ENCODE measurements at places on chromosomes 1 and 21.

DNA sequence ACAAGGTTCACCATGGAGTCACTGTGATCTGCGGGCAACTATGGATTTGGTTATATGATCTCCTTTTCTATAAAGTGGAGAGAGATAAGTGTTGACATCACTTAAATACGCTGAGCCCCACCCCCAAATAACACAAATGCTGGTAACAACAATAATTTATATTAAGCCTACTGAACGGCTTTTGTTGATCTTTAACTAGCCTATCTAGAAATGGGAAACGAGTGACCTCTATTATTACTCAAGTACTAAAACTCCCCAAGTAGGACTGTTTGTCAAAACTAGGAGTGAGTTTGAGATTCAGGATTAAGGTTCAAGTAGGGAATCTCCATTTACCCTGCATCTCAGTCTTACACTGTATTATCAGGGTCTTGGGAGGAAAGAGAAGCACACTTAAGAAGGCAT, 52.2 kb downstream of the MAP3K7CL start:
- DNase-seq = no peak

GRCh38 chr1:5836776-5837440, 155.3 kb downstream of the NPHP4 start:
- DNase-seq = no peak

DNA sequence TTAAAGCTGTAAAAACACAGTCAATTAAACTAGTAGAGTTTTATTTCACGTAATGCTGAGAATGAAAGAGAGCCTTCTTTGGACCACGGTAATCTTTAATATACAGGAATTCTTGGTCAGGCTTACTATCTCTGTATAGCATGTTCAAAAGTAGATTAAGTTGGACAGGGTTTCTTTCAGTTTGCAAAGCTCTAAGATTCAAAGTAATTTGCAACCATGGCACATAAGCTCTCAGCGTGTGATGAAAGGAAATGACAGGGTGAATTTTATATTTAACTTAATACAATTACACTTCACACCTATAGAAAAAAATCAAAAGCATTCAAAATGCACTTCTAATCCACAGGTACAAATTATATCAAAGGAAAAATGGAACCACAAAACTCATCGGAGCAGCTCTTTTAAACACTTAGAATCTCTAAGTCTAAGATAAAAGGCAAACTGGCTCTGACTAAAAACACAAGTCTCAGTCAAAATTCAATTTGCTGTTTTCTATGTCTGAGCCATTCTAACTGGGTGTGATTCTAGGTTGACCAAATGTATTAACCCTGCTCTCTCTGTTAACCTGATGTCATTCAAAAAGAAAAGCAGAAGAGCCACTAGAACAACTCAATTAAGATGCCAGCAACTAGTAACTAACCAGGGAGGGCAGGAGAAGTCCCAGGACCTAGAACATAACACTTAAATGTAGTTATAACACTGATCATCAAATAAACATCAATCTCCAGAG, 147.7 kb downstream of the RERE start:
- no peak for DNase-seq

DNA sequence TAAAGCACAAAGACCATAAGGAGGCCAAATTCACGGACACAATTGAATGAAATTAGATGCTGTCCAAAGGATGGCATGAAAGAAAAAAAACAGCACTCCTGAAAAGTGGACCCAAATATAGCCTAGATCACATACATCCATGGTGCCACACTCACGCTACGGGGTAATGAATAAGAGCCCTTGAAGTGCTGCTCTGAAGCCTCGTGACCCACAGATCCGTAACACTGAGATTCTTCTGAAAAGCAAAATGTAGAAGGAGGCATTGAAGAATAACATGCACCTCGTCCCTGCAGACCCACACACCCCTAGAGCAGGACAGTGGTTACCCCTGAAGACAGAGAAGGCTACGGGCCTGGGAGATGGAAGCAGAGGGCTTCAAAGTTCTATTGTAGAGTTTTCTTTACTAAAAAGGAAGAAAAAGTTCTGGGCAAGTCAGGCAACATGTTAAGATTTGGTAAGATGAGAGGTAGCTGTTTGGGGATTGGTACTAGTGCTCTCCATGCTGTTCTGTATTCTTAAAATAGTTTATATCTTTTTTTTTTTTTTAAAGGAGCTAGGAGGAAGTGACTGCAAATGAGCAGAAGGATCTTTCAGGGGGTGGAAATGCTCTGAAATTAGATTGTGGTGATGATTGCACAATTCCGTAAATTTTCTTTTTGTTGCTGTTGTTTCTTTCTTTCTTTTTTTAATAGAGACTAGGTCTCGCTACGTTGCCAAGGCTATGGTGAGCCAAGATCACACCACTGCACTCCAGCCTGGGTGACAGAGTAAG, 4.1 kb upstream of the ITGB2 start:
- no peak for DNase-seq

DNA sequence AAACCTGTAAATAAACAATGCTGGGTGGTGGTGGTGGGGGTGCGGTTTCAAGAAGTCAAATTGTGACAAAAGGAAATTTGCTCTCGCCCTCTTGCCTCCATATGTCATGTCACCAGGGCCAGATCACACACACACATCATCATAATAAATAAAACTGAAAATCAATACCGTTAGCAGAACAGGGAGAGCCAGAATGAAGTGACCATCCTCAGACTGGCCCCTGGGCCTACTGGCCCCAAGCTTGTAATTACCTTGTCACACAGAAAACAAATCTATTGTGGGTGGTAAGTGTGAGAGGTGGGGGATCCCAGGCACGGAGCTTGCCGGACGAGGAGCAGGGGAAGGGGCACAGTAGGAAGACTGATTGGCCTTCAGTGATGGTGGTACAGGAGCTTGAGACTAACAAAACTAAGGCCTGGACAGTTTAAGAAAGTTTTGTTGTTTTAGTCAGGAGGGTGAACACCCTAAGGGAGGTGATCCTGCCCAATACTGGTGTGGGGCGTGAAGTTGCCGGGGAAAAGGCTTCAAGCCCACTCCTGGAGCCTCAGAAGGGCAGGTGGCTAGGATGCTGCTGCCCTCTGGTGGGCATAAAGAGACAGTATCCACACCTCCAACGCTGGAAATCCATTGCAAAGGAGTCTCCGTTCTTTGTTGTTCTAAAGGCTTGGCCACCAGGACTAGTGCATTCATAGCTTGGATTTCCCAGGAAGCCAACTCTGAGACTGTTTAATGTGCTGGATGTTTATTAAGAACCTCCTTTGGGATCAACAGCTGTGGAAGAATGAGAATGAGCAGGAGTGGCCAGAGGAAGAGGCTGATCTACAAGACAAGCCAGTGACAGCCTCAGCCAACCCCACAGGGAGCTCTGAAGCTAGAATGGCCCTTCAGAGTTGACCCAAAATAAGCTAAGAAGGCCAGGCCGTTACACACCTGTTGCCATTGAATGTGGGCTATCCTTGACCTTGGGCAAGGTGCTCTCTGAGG, 8.1 kb upstream of the C1orf216 start:
- peak; percentile 51 for DNase-seq

- DNase-seq = no peak
Observed at GRCh38 chr1:51328926-51329325, 1.4 kb downstream of the TTC39A start.

- DNase-seq = no peak
Observed at GRCh38 chr21:35812679-35813078, 247.6 kb downstream of the SETD4 start.

GRCh38 chr21:32991361-32991760, 34.4 kb upstream of the OLIG2 start:
- no peak for DNase-seq

GRCh38 chr1:28882009-28882628, 32.2 kb upstream of the EPB41 start:
- DNase-seq = peak; percentile 86

DNA sequence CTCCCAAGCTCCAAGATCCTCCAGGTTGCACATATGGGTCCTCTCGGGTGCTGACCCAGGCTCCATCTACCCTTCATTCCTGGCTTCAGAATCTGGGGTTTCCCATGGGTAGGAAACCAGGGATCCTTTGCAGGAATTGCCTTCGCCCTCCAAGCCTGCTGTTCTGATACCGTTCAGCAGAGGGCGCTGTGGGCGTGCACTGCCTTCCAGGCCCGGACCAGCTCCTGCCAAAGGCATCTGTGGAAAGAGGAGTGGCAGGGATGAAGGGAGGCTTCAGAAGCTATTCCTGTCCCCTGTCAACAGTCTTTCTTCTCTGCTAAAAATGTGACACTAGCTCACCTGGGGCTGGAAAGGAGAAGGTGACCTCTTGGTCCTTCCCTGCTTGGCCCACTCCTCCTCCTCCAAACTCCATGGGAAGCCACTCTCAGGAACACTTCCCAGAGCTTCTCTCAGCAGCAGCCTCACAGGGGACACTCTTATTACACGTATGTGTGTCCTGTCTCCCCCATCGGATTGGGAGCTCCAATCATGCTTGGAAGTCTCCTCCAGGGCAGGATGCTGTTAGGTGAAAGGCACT, 71.2 kb downstream of the VWA5B1 start:
- peak; percentile 83 for DNase-seq

- DNase-seq = no peak
Observed at GRCh38 chr1:231934797-231935196, 308.2 kb downstream of the DISC1 start.

- no peak for DNase-seq
Observed at GRCh38 chr1:2787163-2787911, 14.2 kb downstream of the TTC34 start.

DNA sequence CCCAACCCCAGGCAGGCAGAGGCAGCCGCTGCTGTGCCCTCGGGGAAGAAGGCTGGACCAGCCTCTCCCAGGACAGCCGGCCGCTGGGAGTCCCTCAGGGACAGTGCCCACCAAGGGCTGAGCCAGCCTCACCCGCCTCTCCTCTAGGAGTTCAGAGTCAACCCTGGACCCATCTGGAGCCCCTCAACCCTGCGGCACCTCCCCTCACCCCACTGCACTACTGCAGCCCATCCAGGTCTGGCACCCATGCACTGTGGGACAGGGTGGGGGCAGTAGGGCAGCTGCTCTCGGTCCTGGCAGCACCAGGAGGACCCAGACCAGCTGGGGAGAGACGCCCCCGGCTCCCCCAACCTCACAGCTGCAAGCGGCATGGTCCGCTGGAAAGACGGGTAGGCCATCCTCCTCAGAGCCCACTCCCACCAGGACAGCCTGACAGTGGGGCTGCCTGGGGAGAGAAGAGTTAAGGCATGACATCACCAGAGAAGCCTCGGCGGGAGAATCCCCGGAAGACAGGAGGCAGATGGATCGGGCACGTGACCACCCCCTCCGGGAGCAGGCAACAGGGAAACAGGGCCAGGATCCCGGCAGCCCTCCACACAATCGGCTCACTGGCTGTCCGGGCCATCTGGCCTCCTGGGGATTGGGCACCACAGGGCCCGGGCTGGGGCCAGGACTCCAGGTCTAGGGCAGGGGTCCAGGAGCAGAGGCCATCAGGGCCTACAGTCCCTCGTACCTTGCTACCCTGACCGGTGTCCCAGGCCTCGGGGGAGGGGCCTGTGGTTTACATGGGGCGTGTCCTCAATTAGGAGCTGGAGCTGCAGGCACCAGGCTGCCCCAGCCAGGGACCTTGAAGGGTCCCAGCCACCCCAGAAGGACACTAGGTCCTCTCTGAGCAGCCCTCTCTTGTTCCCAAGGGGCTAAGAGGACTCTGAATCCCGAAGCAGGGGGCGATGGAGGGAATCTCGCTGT, 3.1 kb downstream of the ACAP3 start:
- no peak for DNase-seq

DNA sequence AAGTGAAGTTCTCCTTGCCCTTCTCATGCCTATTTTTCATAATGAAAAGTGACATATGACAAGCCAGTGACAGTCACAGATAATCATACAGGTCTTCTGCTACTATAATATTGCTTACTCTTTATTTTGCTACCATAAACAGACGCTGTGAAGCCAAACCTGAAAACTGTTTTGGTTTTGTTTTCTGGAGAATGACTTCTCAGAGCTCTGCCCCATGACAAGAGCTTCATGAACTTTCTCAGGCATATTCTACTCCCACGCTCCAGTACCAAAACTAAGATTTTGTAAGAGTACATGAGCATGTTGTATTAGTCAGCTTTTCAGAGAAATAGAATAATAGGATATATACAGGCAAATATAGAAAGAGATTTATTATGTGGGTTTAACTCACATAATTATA, 64.3 kb upstream of the VTCN1 start:
- DNase-seq = no peak

GRCh38 chr1:224245188-224245587, 62.1 kb downstream of the DEGS1 start:
- no peak for DNase-seq
